A549 treated with AZD2906 at 1 μM for 4 hours (cell line): ENCODE measurements at places on chromosomes 5 and 9. TPM values are rescaled to one million over a fixed set of nuclear protein-coding genes. Genes with fewer than 3 reads are reported as not detected.

The SPINK6 gene
- total RNA-seq: 0.28 to 0.75 TPM (median 0.36 TPM) in 5 replicates

The ADAMTS19 gene
- total RNA-seq: not detected in 5 replicates

The DAB2 gene
- total RNA-seq: 6.2 to 9.0 TPM (median 7.6 TPM) in 5 replicates

The CA9 gene
- 6.0 to 10.6 TPM (median 8.0 TPM) in 5 replicates for total RNA-seq

The SLC25A46 gene
- total RNA-seq: 26.9 to 32.8 TPM (median 30.5 TPM) in 5 replicates

The NIM1K gene
- total RNA-seq: 0.08 to 0.50 TPM (median 0.24 TPM) in 5 replicates

The OGN gene
- not detected in 5 replicates for total RNA-seq

The WNT8A gene
- total RNA-seq: not detected in 5 replicates

The RFESD gene
- total RNA-seq: 1.3 to 2.2 TPM (median 1.8 TPM) in 5 replicates

The IFT74 gene
- total RNA-seq: 11.4 to 15.5 TPM (median 12.5 TPM) in 5 replicates

The CCDC180 gene
- total RNA-seq: 0.26 to 0.58 TPM (median 0.35 TPM) in 5 replicates

The SLC6A3 gene
- 1.00 to 2.2 TPM (median 1.3 TPM) in 5 replicates for total RNA-seq

The BTNL8 gene
- 0.06 TPM in 1 of 5 replicates, not detected in the others for total RNA-seq

The PCDHGA12 gene
- total RNA-seq: 0.01 TPM in 1 of 5 replicates, not detected in the others

The SPINK13 gene
- total RNA-seq: 0.24 to 0.66 TPM (median 0.38 TPM) in 5 replicates

The GAPT gene
- not detected in 5 replicates for total RNA-seq

The HTR4 gene
- total RNA-seq: not detected in 5 replicates

The PCDHGA11 gene
- total RNA-seq: not detected in 5 replicates

The NAIP gene
- 0.32 to 0.46 TPM (median 0.40 TPM) in 5 replicates for total RNA-seq

The LEAP2 gene
- total RNA-seq: 0.43 to 1.2 TPM (median 0.65 TPM) in 5 replicates

The LCN12 gene
- total RNA-seq: 0.58 to 2.4 TPM (median 1.5 TPM) in 5 replicates

The PRRC2B gene
- 55.4 to 68.8 TPM (median 63.0 TPM) in 5 replicates for total RNA-seq

The SH3RF2 gene
- total RNA-seq: 2.2 to 3.0 TPM (median 2.4 TPM) in 5 replicates

The DDX4 gene
- 0.02 to 0.09 TPM (median 0.08 TPM) in 3 of 5 replicates, not detected in the others for total RNA-seq

The PCDHB14 gene
- total RNA-seq: 0.03 to 0.09 TPM (median 0.06 TPM) in 5 replicates

The ADAMTS6 gene
- total RNA-seq: 0.03 to 0.08 TPM (median 0.06 TPM) in 4 of 5 replicates, not detected in the other

The ZBTB26 gene
- 1.2 to 1.9 TPM (median 1.9 TPM) in 5 replicates for total RNA-seq

The DRD1 gene
- 0.02 to 0.11 TPM (median 0.05 TPM) in 5 replicates for total RNA-seq

The OR1K1 gene
- not detected in 5 replicates for total RNA-seq
